Amygdala (tissue), 56 donors: ENCODE measurements at places on chromosomes 6 and 20.

- no peak for DNase-seq
Observed at GRCh38 chr20:7667194-7667593, 273.1 kb downstream of the HAO1 start.

DNA sequence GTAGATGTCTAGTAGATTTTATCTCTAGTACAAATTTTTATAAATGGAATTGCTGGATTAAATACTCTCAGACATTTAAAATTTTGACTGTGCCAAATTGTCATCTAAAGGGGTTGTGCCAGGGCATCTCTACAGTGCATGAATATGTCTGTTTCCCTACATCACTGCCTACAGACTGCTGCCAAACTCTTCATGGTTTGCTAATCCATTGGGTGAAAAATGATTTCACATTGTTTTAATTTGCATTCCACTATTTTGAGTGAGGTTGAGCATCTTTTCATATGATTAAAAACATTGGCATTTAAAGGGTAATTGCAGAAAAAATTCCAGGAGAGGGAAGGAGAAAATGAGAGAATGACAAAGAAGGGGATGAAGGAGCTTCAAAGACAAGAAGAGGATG is 267.7 kb upstream of the RNF24 start:
- no peak for DNase-seq

- DNase-seq = no peak
Observed at GRCh38 chr6:130776287-130776925, 50.8 kb upstream of the SMLR1 start.

- no peak for DNase-seq
Observed at GRCh38 chr20:40702504-40702903, 13.5 kb upstream of the MAFB start.

DNA sequence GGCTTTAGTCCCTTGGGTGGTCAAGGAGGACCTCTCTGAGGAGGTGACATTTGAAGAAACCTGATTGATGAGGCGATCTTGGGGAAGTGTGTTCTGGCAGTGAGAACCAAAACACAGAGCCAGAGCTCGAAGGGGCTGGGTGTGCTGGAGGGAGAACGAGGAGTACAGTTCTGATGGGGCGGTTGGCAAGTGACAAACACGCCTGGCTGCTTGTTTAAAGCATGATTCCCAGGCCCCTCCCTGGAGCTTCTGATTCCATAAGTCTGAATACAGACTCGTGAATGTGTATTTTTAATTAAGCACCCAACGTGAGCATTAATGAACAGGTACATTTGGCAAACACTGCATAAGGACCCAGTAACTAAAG is 886 bp upstream of the NFATC2 start:
- no peak for DNase-seq

DNA sequence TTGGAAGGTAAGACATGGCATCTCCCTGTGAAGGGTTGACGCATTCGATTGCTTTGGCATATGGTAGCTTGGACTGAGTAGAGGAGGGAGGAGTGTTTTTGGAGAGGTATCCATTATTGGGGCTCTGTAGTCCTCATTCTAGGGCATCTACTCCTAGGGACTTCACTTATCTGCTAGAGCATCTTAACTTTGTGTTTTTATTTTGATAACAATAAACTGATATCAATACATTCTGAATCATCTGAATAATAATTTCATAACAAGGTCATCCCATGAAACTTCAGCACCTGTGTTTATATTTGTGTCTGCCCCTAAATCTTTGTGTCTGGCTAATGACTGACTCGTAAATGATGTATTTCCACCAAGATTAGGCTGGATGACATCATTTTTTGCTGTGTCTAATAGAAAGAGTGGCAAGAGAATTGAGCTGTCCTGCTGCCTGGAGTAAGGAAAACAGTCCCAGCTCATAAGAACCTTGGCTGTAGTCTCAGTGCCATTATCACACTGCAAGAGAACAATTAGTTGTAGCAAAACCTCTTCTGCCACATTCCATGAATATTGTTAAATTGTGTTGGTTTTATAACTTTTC is 288.5 kb downstream of the PRL start:
- no peak for DNase-seq

GRCh38 chr6:169034516-169035167 is 219.0 kb downstream of the THBS2 start:
- no peak for DNase-seq

DNA sequence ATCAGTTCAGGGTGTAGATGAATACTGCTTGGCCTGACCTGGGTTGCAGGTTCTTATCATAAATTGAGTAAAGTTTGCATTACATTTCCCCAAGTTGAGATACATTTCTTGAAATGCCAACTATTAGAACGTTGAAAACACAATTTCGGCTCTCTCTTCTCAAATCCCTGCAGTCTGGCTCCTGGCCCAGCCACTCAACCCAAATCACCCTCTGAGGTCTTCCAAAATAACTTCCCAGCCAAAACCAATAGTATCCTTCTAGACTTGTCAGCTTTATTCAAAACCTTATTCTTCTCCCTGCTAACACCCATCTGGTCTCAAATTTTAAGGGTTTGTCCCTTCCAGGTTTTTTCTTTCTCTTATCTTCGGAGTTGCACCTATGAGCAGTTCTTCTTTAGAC is 263.6 kb downstream of the EYA4 start:
- DNase-seq = no peak

DNA sequence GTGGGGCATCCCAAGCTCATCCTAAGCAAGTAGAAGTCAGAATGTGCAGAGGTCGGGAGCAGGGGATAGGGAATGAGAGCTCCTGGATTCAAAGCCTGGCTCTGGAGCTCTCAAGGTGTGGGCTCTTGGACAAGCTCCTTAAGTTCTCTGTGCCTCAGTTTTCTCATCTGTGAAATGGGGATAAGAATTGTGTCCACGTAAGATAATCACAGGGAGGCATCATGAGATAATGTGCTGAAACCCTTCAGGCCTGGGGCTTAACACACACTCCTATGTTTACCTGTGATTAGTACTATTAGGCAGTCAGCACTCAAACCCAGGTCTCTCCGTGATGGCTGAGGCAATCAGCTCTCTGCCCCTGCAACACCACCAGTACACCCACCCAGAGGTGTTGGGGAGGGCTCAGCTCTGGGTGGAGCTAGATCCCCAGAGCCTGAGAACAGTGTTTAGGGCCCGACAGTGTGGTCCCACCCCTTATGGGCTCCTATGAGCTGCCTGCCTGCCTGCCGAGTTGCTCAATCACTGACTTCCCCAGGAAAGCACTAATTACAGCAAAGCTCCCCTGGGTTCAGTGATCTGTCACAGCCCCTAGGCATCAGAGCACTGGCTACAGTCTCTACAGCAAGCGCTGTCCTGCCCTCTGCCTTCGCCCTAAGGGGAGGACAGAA is 6.3 kb upstream of the SIRPA start:
- no peak for DNase-seq

DNA sequence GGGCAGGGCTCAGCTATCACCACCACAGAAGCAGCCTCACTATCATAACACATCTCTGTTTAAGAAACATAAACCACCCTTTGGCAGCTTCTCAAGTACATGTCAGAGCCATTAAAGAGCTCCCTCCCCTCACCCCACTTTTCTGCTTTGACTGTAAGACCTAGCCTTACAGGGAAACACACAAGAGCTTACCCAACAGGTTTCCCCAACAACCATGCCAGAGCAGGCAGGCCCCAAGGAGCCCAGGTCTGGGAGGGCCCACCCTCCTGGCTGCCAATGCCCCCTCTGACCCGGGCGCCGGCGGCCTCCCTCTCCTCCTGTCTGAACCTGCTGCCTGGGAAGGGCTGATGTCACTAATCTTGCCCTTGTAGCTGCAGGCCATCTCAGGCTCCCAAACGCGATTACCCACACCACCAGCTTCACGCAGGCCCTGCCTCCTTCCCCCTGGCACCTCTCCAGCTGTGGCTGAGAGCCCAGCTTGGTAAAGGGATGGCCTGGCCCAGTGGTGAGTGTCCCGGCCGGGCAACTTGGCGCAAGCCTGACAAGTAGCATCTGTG is 402.0 kb downstream of the MAFB start:
- DNase-seq = no peak

DNA sequence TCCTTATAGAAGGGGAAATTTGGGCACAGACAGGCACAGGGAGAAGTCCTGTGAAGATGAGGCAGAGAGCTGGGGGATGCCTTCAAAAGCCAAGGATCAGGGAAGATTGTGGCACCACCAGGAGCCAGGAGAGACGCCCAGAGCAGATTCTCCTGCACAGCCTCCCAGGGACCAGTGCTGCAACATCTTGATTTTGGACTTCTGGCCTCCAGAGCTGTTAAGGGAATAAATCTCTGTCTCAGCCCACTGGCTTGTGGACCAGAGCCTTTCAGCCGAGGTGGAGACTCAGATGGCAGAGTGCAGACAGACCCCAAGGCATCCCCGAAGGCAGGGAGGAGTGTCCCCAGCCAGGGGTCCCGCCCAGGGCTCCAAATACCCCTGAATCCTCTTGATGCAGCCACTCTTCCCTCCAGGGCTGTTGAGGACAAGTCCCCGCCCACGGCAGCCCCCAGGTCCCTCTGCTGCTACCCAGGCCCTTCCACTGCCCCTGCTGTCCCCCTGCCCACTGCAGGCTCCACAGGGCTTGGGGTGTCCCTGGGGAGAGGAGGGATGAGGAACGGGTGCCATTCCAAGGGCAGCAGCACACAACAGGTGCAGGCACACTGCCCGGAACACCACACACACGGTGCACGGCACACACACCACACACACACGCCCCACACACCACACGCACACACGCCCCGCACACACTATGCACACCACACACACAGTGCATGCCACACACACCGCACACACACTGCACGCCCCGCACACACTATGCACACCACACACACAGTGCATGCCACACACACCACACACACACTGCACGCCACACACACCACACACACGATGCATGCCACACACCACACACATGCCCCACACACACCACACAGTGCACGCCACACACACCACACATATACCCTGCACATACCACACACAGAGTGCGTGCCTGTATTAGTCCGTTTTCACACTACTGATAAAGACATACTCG is 311.4 kb downstream of the TAF4 start:
- no peak for DNase-seq

DNA sequence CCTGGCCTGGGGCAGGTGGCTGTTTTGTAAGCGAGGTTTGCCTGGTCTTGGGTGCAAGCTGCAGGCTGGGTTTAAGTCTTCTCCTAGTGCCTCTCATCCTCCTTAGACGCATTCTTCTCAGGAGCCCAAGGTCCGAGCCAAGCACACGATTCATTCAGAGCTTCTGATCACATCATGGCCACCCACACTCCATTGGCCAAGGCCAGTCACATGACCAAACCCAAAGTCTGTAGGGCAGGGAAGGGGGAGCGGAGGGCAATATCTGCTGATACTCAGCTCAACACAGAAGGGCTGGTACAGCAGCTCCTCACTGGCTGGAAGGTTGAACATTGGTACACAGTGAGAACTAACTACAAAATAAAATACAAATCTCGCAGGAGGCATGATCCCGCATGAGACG is 177.2 kb upstream of the AFDN start:
- DNase-seq = no peak

DNA sequence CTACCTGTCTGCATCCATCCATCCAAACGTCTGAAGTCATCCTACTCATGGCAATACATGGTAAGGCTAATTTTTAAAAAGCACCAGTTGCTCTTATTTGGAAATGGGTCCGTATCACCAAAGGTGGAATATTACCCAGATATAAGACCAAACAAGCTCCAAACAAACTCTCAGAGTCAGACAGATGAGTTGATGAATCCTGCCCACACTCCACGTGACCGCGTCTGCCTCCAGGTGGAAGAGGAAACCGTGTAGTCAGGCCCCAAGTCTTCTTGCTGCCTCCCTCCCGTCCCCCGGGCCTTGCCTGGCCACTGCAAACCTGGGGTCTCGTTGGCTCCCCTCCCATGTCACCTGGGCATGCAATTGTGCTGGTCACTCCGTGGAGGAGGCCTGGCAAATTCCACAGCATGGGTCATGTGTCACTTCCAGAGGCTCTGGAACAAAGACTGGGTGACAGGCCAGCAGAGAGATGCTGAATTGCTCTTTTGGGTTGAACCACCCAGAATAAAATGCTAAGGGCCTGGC is 31.8 kb downstream of the CTCFL start:
- no peak for DNase-seq

GRCh38 chr6:95846652-95847051 is 169.1 kb upstream of the FUT9 start:
- DNase-seq = no peak

DNA sequence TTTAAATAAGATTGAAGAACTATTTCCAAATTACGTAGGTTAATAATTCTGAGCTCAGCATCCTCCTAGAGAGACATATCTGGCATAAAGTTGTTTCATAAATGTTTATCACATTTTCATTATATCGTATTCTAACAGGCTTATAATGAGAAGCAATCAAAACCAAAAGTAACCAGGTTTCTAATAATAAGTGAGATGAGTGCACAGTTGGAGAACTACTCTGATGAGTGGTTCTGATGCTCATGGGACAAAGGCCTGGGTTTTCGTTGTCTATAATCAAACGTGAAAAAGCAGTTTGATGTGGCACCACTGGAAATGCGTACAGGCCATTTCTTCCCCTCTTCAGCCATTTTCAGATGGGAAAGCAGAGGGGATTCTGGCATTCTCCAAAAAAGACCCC is 4.7 kb upstream of the SERPINB6 start:
- DNase-seq = no peak
